ENCODE measurements at places on chromosomes 3 and 15.

GRCh38 chr3:42708611-42709151 lies 6.1 kb upstream of the HHATL start:
- DNase-seq, result no peak

DNA sequence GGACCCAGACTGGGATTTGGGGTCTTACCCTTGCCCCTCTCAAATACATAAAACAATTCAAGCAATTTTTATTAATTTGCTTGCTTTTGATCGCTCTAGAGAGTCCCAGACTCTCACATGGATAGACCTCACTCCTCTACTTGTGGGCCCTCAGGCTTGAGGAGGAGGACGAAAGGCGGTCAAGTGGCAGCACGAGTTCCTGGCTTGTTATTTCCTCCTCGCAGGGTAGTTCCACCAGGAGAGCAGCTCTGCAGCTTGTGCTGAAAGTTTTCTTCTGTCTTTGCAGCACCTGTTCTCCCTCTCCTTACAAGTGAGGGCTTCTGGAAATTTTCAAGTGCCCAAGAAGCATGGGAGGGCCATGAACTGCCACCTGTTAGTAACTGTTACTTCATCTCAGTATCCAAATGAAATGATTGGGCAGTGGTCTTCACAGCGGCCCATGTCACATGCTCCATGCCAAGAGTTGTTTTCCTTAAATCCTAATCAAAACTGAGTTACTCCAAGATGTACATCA lies 22.7 kb downstream of the ABI3BP start:
- DNase-seq, result no peak

GRCh38 chr3:172625404-172625803 lies 85.5 kb downstream of the NCEH1 start:
- DNase-seq, result no peak

DNA sequence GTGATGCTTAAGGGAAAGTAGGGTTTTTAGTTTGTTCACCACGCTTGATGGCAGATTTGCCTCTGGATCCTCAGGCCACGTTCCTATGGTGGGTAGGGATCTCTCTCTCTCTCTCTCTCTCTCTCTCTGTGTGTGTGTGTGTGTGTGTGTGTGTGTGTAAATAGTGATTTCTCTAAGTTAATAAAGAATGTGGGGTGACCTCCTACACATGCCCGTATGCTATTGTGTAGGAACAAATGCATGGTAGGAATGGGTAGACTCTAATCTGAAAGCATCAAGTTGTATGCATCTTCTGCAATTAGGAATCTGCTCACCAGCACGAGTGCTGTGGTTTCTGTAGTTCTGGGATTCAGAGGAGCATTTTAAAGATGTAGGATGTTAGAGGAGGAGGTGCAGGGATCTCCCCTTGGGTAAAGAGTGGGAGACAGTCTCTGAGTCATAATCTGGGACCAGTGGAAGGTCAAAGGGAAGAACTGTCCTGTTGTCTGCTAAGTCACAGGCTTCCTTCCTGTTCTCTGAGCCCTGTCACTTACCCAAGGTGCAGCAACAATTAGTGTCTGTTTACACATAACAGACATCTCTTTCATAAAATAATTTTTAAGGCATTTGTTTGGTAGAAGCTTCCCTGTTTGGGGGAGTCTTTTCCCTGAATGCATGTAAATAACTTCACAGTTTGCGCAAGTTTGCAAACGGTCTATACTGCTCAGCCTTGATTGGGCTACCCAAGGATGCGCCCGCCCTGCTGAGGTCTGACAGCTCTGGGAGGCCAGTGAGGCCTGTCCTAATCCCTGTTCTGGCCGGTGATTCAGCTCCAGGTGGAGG lies 139.8 kb downstream of the IGF1R start:
- no peak for DNase-seq

DNA sequence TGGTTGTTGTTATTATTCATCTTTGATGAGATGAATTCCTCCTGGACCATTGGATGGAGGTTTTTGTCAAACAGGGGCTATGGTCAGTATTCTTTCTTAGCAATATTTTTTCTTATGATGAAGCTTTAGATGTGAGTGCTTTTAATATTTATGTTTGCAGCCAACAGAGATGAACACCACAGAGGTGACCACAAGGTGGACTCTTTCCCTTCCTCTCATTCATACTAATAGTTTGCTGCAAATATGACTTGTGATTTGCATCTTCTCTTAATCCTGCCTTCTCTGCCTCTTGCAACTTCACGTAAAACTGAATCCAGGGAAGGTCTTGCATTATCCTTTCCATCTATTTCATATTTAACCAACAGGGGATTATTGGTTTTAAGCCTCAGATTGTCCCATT lies 473.1 kb upstream of the UBE2E2 start:
- DNase-seq, result no peak

- DNase-seq, result peak; percentile 46
Observed at GRCh38 chr3:120338517-120338916, 10.6 kb downstream of the LRRC58 start.

DNA sequence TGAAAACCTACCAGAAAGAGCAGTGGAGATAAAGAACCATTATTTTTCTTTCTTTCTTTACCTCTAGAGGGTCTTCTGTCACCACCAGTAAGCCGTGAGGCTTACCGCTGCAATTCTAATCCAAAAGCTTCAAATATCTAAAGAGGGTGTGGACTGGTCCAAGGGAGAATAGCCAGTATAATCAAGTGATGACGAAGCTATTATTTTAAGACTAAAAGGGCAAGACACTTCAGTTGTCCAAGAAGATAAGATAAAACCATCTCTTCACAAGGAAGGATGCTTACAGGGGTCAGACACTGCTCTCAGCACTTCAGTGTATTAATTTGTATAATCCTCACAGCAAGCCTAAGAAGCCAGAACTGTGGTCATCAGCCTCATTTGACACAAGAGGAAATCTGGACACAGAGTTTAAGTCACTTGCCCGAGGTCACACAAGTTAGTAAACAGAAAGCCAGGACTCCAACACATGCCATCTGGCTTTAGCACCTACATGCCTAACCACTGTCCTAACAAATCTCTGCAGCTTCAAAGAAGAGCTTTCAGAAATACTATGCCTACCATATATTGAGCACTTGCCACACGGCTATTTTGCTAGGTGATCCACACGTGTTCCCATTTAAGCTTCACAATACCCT lies 14.6 kb downstream of the HDC start:
- DNase-seq, result no peak

- DNase-seq, result no peak
Observed at GRCh38 chr3:22241110-22241509, 490.1 kb upstream of the ZNF385D start.

DNA sequence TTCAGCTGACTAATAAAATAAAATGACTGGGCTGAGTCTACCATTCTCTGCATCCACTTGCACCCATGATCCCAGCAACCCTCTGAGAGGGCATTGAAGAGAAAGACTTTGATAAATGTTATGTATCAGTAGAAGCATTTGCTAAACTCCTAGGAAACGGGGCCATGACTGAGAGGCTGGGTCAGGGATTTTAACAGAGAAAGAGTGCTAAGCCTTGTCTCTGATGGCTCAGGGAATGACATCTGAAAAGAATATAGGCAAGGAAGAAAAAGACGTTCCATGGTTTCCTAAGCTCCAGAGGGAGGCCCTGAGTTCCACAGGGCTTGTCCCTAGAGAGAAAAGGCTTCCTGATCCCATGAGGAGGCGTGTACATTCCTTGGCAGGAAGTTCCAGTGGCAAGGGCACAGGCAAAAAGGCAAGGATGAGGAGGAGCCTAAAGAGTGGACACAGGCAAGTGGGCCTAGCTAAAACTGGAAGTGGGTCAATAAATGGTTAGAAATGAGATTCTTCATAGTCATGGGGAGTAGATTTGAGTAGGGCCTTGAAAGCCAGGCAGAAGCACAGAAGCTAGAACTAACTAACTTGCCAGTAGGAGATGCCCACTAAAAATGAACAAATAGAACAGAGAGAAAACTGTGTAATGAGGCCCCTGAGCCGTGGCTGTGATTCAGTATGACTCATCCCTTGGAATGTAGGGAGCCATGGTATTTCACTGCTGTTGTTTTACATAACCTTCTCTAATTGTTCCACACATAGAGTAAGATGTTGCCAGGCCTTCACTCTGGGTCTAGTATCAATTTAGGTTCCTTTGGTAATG lies 44.9 kb upstream of the MANF start:
- no peak for DNase-seq

GRCh38 chr3:153599685-153600084 lies 437.7 kb downstream of the RAP2B start:
- no peak for DNase-seq

GRCh38 chr3:152269831-152270734 lies 1.4 kb downstream of the MBNL1 start:
- no peak for DNase-seq

DNA sequence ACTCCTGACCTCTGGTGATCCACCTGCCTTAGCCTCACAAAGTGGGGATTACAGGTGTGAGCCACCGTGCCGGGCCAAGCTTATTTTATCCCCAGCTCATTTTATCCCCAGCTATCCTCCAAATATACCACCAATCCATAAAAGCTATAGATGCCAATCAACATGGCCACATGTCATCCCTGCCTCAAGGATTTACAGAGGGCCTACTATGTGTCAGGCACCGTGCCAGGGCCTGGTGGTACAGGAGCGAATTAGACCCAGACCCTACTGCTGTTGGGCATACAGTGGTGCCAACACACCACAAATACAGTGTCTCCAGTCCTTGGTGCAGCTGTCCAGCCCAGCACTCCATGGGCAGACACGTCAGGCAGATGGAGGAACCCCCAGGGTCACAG lies 73.4 kb downstream of the SCN5A start:
- DNase-seq, result no peak

- no peak for DNase-seq
Observed at GRCh38 chr3:19046440-19046839, 101.9 kb upstream of the KCNH8 start.

DNA sequence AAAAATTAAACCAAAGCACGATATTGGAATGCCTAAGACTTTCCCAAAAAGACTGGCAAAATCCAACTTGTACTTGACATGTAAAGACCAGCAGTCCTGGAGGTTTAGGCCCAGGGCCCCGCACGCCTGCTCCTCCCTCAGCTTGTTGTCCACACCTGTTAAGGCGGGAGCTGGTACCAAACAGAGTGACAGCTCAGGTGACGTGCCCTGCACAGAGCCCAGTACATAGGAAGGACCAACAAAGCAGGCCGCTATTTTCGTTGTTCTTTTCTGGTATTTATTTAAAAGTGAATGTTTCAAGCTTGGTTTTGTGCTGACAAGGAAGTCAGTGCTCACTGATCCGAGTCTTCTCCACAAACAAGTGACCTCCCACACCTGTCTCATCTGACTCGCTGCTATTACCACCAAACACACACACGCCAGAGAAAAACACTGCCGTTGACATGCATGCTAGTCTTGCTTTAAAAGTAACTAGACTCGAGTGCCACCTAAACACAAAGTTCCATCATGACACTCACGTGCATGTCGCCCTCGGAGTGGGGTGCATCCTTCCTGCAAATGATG lies 50.2 kb downstream of the HERC2 start:
- DNase-seq, result no peak

- peak; percentile 70 for DNase-seq
Observed at GRCh38 chr15:56919031-56919608, 676 bp downstream of the TCF12 start.

- DNase-seq, result no peak
Observed at GRCh38 chr3:76266511-76266910, 481.2 kb upstream of the ZNF717 start.

- no peak for DNase-seq
Observed at GRCh38 chr15:78120523-78120922, 10.7 kb downstream of the CIB2 start.

GRCh38 chr3:138625707-138626365 lies 17.3 kb downstream of the FAIM start:
- DNase-seq, result no peak
